Right lung (tissue), 10 donors: ENCODE measurements at places on chromosomes 5 and 9.

DNA sequence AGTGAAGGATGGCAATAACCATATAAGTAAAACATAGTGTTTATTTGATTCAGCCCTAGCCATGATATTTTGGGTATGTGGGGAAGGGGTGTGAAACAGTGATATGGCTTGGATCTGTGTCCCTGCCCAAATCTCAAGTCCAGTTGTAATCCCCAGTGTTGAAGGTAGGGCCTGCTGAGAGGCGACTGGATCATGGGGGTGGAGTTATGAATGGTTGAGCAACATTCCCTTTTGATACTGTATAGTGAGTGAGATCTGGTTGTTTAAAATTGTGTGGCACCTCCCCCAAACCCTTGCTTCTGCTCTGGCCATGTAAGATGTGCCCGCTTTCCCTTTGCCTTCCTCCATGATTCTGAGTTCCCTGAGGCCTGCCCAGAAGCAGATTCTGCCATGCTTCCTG is 1804.6 kb downstream of the MAT2B start:
- DNase-seq: no peak

GRCh38 chr9:28249424-28249823 is 676.1 kb upstream of the C9orf72 start:
- DNase-seq: no peak

GRCh38 chr5:168114444-168115017 is 176.9 kb upstream of the WWC1 start:
- no peak for DNase-seq

- DNase-seq: no peak
Measured at GRCh38 chr9:119868694-119869093, 499.5 kb upstream of the BRINP1 start.

DNA sequence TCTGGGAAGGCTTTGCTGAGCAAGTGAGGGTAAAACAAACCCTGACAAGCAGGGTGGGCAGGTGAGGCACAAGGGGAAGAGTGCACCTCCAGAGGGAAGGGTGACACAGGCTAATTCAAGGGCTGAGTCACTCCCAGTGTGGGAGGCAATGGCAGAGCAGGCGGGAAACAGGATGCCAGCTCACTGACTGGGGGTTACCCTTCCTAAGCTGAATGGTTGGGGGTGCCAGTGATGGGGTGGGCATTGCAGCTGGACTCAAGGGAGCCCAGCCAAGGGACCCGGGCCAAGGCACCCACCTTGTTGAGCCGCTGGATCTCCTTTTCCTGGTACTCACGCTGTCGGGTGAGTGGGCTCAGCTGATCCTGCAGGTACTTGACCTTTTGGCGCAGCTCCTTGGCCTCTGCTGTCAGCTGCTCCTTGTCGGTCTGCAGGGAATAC is 18.4 kb downstream of the GPX3 start:
- no peak for DNase-seq

DNA sequence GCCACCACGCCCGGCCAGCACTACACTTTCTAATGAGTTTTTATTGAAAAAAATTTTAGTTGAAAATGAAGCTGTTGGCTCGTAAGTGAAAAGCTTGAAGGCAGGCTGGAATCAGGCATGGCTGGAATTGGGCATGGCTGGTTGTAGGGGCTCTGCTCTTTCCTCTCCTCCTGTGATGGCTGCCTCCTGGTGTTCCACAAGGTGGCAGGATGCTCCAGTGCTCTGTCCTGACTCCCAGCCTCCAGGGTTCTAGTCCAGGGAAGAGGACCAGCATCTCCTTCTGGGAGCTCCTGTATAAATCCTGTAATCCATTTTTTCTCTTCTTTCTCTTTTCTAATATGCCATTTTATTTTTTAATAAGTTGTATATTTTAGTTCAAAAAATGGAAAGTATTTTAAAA is 57.2 kb upstream of the DHFR start:
- no peak for DNase-seq

DNA sequence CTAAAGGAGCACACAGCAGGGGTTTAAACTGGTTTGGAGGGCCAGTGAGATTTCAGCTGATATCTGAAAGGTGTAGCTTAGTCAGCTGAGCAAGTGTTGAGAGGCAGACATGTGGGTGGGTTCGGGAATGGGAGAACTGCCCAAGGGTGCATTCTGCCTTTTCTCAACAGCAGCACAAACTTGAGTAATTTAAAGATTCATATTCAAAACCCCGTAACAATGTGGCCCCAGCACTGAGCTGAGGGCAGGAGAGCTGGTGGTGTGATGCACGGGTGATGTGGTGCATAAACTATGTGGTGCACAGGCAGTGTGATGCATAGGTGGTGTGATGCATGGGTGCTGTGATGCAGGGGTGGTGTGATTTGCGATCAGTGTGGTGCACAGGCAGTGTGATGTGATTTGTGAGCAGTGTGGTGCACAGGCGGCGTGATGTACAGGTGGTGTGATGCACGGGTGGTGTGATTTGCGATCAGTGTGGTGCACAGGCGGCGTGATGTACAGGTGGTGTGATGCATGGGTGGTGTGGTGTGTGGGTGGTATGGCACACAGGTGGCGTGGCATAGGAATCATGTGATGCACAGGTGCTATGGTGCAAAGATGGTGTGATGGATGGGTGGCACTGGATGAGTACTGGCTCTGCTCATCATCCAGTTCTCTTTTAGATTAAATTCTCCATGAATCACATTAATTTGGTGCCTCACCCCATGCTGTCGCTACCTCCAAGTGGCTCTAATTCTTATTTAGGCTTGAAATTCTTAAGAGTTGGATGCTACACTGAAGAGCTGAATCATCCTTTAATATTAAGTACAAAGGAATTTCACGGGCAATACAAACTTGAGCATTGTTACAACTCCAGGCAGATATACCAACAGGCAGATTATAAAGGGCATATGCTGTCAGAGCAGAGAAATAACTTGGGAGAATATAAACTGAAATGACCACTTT is 53.6 kb downstream of the DAP start:
- DNase-seq: no peak

GRCh38 chr5:83265318-83265717 is 188.0 kb downstream of the XRCC4 start:
- no peak for DNase-seq

DNA sequence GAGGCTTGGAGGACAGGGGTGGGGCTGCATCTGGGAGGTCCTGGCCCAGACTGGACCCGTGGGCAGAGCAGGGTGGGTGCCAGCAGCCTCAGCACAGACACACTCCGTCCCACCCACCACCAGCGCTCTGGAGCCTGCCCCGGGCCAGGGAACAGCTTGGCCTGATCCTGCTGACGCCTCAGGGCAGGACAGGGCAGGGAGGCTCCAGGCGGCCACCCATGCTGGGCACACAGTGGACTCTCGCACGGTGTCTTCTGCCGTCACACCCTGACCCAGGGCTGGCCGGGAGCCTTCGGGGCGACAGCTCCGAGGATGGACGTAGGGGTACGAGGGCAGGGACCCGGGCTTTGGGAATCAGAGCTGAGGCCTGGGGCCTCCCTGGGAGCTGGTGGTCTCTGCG is 8.2 kb upstream of the PTGDS start:
- no peak for DNase-seq

GRCh38 chr9:123081824-123082223 is 48.4 kb downstream of the GPR21 start:
- no peak for DNase-seq

DNA sequence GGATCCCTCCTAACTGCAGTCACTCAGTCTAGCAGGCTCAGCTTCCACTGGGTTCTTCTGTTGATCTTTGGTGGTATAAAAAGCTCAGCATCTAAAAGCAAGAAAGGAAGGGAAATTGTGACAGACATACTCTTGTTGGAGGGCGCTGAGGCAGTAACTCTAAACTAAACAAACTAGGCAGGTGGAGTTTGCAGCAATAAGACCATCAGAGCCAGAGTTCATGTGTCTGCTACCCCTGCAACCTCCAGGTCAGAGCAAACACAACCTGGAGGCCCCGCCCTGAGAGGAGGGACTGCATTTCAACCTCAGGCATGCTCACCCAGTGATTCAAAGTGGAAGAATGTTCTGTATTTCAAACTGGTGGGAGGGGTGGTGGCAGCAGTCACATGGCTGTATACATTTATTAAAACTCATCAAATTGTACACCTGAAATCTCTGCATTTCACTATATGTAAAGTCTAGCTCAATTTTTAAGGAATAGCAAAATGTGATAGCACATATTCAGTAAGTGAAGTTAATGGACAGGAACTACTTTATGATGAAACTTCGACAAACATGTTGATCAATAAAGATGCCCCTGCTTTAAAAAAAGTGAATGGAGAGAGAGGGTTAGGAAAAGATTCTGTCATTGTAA is 7.1 kb downstream of the ACTL7A start:
- DNase-seq: no peak

- no peak for DNase-seq
Measured at GRCh38 chr9:125972012-125972729, 225.0 kb downstream of the PBX3 start.

DNA sequence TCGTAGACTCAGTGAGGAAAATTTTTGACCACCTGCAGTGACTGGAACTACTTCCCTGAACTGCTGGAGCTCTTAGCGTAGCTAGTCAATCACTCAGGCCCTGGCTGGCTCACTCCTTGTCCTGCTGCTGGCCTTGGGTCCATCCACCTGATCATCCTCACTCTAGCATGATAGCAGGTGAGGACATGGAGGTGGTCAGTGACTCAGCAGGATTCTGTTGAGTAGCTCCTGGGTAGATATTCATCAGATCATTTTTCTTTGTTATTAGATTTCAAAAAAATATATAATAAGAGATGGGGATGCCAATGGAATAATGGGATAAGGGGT is 25.0 kb upstream of the SEMA4D start:
- DNase-seq: no peak

DNA sequence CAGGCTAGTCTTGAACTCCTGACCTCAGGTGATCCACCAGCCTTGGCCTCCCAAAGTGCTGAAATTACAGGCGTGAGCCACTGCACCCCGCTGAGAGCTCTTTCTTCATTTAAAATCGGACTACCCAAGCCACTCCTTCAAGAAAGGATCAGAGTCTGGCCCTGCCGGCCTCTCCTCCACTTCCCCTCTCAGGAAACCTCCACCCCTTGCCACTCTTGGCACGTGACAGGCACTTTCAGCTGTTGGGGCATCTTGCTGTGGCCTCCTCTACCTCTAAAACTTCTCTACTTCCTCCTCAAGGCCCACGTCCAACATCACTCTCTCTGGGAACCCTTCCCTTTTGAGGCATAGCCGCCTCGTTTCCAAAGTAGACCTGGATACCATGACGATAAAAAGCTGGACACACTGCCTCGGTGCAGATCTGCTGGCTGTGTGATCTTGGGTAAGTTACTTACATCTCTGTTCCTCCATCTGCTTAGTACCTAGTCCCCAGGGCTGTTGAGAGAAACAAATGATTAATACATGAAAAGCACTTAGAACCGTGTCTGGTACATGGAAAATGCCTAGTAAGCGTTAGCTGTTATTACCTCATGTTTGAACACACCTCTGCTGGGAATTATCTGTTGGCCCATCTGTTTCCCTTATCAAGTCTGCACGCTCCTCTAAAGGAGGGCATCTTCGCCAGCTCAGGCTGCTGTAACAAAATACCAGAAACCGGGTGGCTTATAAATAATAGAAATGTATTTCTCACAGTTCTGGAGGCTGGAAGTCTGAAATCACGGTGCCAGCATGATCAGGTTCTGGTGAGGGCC is 55.3 kb downstream of the SMIM23 start:
- no peak for DNase-seq

- peak; percentile 60 for DNase-seq
Measured at GRCh38 chr5:173963867-173964441, 25.0 kb upstream of the C5orf47 start.

DNA sequence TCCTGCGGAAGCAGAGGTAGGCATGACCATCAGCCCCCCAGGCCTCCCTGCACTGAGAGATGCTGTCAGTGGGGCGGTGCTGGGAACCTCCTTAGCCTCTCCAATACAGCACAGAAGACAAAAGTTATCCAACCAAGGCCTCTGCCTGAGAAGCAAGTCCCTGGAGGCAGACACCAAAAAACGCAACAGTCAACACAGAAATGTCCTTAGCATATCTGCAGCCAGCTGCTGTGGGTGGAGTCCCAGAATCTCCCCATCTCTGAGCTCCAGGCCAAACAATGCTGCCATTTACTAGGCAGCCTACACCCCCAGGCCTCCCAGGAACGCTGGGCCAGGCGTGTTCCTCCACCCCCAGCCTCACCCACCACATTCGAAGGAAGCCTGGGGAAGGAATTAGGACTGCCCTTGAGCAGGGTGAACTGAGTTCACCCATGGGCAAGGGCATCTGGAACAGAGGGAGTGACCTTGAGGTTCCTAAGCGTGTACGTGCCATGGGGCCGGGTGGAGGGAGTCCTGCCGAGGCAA is 43.7 kb downstream of the STK10 start:
- DNase-seq: no peak

DNA sequence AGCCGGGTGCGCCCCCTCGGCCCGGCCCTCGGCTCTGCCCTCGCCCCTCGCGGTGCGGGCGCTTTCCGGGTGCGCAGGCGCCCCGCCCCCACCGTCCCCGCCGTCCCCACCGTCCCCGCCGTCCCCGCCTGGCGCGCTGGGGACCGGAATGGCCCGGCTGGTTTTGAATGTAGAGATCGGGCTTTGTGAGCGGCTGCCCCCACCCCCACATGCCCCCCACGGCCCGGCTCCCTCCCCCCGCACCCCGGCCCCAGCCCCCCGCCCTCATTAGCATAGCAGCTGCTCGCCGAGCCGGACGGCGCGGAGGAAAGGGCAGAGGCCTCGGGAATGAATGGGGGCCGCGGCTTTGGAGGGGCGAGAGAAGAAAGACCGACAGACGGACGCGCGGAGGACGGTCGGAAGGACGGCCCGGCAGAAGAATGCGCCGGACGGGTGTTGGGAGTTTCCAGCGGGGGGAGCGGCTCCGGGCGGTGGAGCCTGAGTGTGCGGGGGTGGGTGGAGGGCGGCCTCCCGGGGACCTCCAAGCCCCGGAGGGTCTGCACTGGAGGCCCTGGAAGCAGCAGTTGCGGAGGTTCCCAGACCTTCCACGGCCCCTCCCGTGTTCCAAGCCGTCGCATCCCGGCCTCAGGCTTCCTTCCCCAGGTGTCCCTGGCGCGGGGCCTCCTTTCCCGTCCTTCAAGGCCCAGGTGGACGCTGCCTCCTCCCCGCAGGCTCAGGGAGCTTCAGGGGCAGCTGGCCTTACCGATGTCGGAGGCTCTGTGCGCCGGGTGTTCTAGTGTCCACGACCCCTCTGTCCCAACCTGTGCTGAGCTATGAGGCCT is 6.0 kb downstream of the NRARP start:
- no peak for DNase-seq

- DNase-seq: no peak
Measured at GRCh38 chr9:967436-967835, 9.0 kb upstream of the DMRT3 start.
